ENCODE measurements at places on chromosomes 4 and X. TPM values are rescaled to one million over a fixed set of nuclear protein-coding genes. Genes with fewer than 3 reads are reported as not detected.

Gene PHKA1
- 19.6 TPM for total RNA-seq

Gene ZAR1
- not detected for total RNA-seq

Gene ANAPC4
- 30.8 TPM for total RNA-seq

GRCh38 chr4:145937971-145938611, 532 bp downstream of the ZNF827 start:
- peak; percentile 41 for DNase-seq

GRCh38 chr4:189049682-189050081, 891.0 kb upstream of the FRG1 start:
- DNase-seq, result no peak

DNA sequence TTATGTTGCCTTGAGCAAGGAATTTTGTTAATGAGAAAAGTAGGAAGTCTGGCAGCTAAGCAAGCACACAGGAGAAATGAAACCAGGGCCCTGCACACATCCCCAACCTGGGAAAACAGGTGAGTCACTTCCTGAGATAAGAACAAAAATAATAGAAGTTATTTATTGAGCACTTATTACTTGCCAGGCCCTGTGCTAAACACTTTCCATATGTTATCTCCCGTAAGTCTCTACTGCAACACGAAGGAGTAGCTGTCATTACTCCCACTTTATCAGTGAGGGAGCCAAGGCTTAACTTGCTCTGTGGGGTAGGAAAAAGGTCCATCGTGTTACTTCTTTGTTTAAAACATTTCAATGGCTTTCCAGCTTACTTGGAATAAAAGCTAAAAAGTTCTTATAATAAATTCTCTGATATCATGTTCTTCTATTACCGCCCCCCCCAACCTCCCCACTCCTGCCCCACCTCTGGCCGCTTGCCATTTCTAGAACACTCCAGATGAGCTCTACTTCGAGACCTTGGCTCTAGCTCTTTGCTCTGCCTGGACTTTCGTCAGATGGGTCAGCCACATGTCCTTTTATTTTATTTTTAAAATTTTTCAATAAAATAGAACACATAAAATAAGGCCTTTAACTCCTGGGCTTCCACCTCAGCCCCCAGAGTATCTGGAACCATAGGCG, 36.3 kb upstream of the PLAC8 start:
- no peak for DNase-seq

DNA sequence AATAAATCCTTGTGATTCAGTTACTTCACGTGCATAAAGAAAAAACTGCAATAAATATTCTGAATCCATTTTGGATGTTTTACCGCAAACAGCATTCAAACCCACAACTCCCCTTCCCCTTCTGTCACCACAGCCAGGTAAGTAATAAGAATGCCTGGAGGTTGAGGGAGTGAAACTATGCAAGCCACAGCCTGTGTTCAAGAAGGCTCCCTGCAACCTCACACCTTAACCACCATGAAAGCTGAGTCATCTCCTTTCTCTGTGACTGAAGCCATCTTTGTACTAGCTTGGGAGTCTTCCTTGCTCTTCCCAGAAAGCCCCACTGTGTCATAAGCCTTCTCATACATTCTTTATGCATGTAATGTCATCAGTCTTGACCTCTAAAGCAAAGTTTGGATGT, 297.0 kb upstream of the PUDP start:
- no peak for DNase-seq

- DNase-seq, result peak; percentile 89
Observed at GRCh38 chr4:84985952-84986351, 19.5 kb upstream of the WDFY3 start.

DNA sequence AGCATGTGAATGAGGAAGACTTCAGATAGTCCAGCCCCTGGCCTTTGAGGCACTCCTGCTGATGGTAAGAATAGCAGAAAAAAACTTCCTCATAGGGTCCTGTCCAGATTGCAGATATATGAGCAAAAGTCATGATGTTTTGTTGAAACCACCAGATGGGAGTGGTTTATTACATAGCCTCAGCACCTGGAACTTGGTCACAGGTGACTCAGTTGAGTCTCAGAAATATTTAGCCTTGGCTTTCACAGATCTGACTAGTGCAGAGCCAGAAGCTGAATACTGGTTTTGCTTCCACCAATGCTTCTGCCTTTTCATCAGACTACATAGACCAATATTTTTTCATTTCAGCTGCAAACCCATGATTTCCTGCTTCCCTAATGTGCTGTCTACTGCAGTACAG, 994.9 kb upstream of the SLIT2 start:
- no peak for DNase-seq

DNA sequence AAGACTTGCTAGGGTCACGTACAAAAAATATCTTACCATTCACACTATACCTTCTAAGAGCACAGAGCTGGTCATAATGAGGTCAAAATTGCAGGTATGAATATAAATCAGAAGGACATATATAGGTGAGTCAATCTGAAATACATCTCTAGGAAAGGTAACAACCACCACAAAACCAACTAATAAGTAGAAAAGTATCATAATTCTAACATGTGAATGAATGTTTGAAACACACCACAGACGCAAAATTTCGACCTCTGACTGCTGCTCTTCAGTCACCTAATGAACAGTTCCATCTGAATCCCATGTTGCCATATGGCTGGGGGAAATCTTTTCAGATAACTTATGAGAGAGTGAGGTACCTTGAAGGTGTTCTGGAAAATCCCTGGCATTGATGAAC, 22.1 kb downstream of the STAP1 start:
- no peak for DNase-seq

Data from LHCN-M2 (cell line).